ENCODE measurements at places on chromosomes 5 and 9.
A peak's percentile ranks its signal among the peaks of the same experiment; 100 is the strongest.

GRCh38 chr5:135759149-135759784, 75.2 kb upstream of the SLC25A48 start:
- no peak overlapping the region for H3K4me3 ChIP-seq
- H3K27ac ChIP-seq = no peak overlapping the region
- no peaks in the 10 kb centered on the region for H3K36me3 ChIP-seq

- no peaks in the 10 kb centered on the region for H3K36me3 ChIP-seq
- no peaks in the 10 kb centered on the region for H3K4me1 ChIP-seq
- H3K27me3 ChIP-seq = no peaks in the 10 kb centered on the region
- no peak overlapping the region for H3K27ac ChIP-seq
Observed at GRCh38 chr5:122141751-122142150, 12.4 kb downstream of the ZNF474 start.

DNA sequence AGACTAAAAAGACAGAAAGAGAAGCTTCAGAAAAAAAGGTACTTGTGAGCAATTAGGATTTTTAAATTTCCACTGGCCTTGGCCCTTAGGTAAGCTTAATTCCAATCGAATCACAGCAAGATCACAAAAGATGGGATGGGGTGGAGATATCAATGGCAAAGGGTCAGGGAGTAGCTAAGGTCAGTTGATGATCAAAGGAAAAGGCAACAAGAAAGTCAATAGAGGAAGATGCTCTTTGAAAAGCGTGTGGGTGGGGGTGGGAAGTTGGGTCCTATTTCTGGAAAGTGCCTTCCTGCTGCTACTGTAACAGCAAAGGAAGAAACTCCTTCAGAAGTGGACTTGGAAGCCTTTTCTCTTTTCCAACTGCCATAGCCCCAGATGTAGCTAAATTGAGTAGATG, 7.3 kb downstream of the C1QTNF3 start:
- DNase-seq = no peak
- H3K36me3 ChIP-seq = peaks cover 11% of the 10 kb centered on the region
- no peak overlapping the region for H3K27ac ChIP-seq
- H3K4me3 ChIP-seq = no peak overlapping the region
- no peaks in the 10 kb centered on the region for H3K4me1 ChIP-seq
- no peaks in the 10 kb centered on the region for H3K27me3 ChIP-seq

GRCh38 chr5:179550511-179551342, at the start of gene RUFY1:
Gene RUFY1, plus strand, starts transcription at chr5:179550554. Its CDS starts 16 bp downstream, at chr5:179550570.
- no peaks in the 10 kb centered on the region for H3K36me3 ChIP-seq
- H3K27ac ChIP-seq = peak within 1 kb of the TSS; percentile 98
- peaks cover 24% of the 10 kb centered on the region for H3K4me1 ChIP-seq

- no peaks in the 10 kb centered on the region for H3K4me1 ChIP-seq
- H3K4me3 ChIP-seq = no peak overlapping the region
- H3K36me3 ChIP-seq = no peaks in the 10 kb centered on the region
- no peak overlapping the region for H3K27ac ChIP-seq
- no peak for DNase-seq
Observed at GRCh38 chr5:75435096-75435495, 76.3 kb downstream of the CERT1 start.

DNA sequence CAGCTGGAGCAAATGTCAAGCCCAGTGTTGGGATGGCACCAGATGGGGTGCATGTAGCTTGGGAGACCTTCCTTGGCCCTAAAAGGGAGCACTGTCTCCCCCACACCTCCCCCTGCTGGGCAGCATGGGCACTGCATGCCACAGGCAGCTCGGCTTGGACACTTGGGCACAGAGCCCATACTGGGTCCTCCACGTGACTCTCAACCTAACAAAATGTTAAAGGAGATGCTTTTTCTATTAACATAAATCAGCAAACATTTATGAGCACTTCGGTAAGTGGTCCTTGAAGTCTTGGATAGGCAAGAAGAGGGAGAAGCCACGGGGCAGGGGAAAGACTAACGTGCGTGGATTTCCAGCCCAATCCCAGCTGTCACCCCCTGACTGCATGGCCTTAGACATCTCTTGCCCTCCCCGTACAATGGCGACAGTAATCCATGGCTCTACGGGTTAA, 23.9 kb upstream of the MAPK9 start:
- peak; percentile 76 for DNase-seq
- no peak overlapping the region for H3K4me3 ChIP-seq
- H3K36me3 ChIP-seq = no peaks in the 10 kb centered on the region
- no peaks in the 10 kb centered on the region for H3K27me3 ChIP-seq

- H3K36me3 ChIP-seq = no peaks in the 10 kb centered on the region
- H3K4me1 ChIP-seq = no peaks in the 10 kb centered on the region
- H3K4me3 ChIP-seq = no peak overlapping the region
- no peaks in the 10 kb centered on the region for H3K27me3 ChIP-seq
- H3K27ac ChIP-seq = no peak overlapping the region
Observed at GRCh38 chr5:2134543-2135292, 252.0 kb upstream of the IRX4 start.

- no peak overlapping the region for H3K4me3 ChIP-seq
- H3K4me1 ChIP-seq = no peaks in the 10 kb centered on the region
- H3K27me3 ChIP-seq = peaks cover 2% of the 10 kb centered on the region
Observed at GRCh38 chr9:92962303-92962649, 15.0 kb downstream of the FGD3 start.

- no peaks in the 10 kb centered on the region for H3K36me3 ChIP-seq
- H3K27ac ChIP-seq = no peak overlapping the region
- H3K27me3 ChIP-seq = no peaks in the 10 kb centered on the region
- H3K4me3 ChIP-seq = no peak overlapping the region
- H3K4me1 ChIP-seq = no peaks in the 10 kb centered on the region
- no peak for DNase-seq
Observed at GRCh38 chr9:41229408-41230401, 40.6 kb upstream of the ZNG1F start.

DNA sequence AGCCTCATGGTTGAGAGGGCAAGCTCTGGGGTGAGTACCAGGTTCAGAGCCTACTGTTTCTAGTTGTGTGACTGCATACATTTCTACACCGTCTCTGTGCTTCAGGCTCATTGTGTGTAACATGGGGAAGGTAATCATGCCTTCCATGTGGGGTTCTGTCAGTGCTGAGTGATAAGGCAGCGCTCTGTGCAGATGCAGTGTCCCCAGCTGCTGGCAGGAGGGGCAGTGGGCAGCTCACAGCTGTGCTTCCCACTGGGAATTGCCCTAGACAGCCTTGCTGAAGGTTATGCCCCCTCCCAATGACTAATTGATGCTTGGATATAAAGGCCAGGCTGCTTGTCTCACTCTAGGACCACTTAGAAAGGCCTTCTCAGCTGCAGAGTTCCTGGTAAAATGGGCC, 121.8 kb upstream of the SAP30L start:
- H3K27me3 ChIP-seq = no peaks in the 10 kb centered on the region
- no peak overlapping the region for H3K4me3 ChIP-seq
- DNase-seq = no peak
- no peak overlapping the region for H3K27ac ChIP-seq
- no peaks in the 10 kb centered on the region for H3K36me3 ChIP-seq
- no peaks in the 10 kb centered on the region for H3K4me1 ChIP-seq

DNA sequence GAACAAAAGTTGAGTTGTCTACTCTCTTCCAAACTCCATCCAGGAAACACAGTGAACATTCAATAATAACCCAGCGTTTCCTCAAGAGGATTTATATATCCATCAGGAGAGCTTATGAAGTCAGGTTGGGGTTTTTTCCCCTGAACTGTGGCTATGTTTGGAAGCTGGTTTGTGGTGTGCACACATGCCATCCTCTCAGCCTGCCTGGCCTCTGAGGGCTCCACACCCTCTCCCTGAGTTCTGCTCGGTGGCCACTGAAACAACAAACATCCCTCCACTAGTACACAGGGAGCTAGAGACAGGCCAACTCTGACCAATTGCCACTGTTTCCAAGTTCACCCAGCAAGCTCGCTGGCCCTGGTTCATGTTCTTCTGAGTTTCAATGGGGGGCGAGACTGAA, 35.7 kb downstream of the SMIM23 start:
- no peak overlapping the region for H3K4me3 ChIP-seq
- no peaks in the 10 kb centered on the region for H3K4me1 ChIP-seq
- H3K36me3 ChIP-seq = no peaks in the 10 kb centered on the region

DNA sequence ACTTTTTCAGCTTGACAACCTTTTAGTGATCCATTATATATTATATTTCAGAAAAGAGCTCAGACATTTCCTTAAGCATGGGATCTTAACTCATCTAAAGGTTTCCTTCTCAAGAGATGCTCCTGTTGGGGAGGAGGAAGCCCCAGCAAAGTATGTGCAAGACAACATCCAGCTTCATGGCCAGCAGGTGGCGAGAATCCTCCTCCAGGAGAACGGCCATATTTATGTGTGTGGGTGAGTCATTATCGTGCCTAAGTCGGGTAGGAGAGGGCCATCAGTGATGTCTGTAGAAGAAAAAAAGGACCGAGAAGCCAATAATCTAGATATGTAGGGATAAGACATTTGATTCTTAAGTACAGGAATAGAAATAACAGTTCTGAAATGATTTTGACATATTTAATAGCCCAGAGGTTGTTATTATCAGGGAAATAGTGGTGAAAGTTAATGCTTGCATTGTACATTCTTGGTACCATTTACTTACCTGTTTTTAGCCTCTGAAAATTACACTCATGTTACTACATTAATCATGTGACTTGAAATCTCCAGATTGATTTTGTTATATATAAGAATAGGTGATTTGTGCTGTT, 28.2 kb downstream of the MTRR start:
- H3K27ac ChIP-seq = no peak overlapping the region
- no peaks in the 10 kb centered on the region for H3K4me1 ChIP-seq
- DNase-seq = no peak
- H3K36me3 ChIP-seq = peaks cover 100% of the 10 kb centered on the region
- H3K27me3 ChIP-seq = no peaks in the 10 kb centered on the region
- no peak overlapping the region for H3K4me3 ChIP-seq

DNA sequence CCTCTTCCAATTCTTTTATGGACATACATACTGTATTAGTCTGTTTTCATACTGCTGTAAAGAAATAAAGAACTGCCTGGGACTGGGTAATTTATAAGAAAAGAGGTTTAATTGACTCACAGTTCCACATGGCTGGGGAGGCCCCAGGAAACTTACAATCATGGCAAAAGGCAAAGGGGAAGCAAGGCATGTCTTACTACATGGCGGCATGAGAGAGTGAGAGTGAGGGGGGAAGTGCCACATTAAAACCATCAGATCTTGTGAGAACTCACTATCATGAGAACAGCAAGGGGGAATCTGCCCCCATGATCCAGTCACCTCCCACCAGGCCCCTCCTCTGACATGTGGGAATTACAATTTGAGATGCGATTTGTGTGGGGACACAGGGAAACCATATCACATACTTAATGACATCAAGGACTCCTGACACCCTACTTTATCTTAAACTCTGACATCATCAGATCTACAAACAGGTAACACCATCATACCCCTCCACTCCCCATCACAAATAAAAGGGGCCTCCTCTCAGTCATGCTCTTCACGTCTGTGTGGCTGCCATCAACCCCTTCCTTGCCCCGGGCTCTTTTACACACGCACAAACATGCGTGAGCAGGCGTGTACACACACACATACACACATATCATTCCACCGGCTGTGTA, 9.7 kb downstream of the ANKRD33B start:
- DNase-seq = no peak
- H3K27me3 ChIP-seq = no peaks in the 10 kb centered on the region
- no peak overlapping the region for H3K27ac ChIP-seq
- no peaks in the 10 kb centered on the region for H3K36me3 ChIP-seq

DNA sequence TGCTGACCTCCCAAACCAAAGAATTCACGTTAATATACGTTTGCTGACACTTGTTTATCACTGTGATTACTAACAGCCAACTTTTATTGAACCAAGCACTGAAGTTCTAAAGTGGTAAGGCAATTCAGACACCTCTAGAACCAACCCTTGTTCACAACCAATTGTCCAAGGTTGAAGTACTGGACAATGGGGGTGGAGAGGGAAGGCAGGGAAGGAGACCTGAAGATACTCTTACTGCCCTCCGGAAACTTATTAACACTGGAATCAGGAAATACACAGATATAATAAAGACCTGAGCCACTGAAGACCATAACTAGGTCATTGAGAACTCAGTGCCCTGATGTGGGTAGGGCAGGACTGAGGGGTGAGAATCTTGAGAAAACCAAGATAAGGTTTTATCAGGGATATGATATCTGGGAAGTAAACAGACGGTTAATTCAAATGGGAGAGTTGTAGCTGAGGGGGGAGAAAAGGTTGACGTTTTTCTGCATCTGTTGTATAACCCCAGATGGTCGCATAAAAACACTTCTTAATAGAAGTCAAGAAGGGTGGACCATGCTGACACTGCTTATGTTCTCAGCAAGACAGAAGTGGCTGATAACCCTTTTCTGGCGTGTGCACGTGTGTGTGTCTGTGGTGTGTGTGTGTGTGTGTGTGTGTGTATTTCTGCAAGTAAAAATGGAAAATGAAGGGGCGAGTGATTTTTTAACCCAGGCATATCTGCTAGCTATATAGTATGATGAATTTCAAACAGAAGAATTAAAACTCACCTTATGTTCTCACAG, 125.9 kb downstream of the LHFPL2 start:
- H3K4me1 ChIP-seq = peaks cover 4% of the 10 kb centered on the region
- DNase-seq = no peak
- H3K36me3 ChIP-seq = no peaks in the 10 kb centered on the region
- H3K27me3 ChIP-seq = no peaks in the 10 kb centered on the region
- H3K27ac ChIP-seq = no peak overlapping the region

DNA sequence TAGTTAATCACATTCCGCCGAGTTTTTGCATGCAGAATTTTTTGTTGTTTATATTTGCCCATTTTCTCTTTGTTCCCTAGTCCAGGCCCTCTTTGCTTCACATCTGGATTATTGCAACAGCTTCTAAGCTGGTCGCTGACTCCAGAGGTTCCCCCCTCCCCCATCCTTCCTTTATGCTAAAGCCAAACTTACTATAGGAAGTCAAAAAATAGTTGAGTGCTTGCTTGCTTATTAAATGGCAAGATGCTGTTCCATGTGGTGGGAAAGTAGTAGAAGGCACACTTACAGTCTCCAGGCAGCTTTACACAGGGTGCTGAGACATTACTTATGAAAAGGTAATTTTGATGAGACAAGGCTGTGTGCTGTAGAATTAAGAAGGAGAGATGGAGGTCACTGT, 1.3 kb downstream of the ZBTB34 start:
- DNase-seq = no peak
- peak overlapping the region; percentile 98 for H3K27ac ChIP-seq
- H3K4me3 ChIP-seq = peak overlapping the region; percentile 97
- H3K27me3 ChIP-seq = no peaks in the 10 kb centered on the region
- peaks cover 9% of the 10 kb centered on the region for H3K36me3 ChIP-seq

DNA sequence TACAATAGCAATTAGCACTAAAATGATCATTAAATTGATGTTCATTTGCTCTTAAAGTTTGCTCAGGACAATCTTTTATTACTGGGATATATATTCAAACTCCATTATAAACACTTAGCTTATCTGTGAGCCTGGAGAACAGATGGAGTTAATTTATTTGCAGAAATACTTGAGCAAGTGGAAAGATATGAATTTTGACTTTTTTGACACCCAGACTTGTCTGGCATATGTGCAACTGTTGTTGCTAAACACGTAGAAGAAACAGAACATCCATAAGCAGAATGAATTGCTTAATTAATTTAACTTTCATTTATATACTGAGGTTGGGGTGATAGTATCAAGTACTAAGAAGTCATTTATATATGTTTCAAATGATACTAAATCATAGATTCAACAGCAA, 820.7 kb upstream of the TYRP1 start:
- no peak overlapping the region for H3K4me3 ChIP-seq
- DNase-seq = no peak
- H3K4me1 ChIP-seq = no peaks in the 10 kb centered on the region
- no peak overlapping the region for H3K27ac ChIP-seq
- H3K36me3 ChIP-seq = no peaks in the 10 kb centered on the region

GRCh38 chr9:7045361-7045760, 287.6 kb downstream of the KDM4C start:
- no peak for DNase-seq
- H3K27me3 ChIP-seq = no peaks in the 10 kb centered on the region
- H3K4me1 ChIP-seq = no peaks in the 10 kb centered on the region
- H3K27ac ChIP-seq = no peak overlapping the region
- no peaks in the 10 kb centered on the region for H3K36me3 ChIP-seq
- no peak overlapping the region for H3K4me3 ChIP-seq

All from psoas muscle (tissue), 8 donors.